NCI-H524 treated with DMSO at 0.1 percent for 48 hours (cell line): ENCODE measurements at places on chromosomes 7 and 10.

- no peak for DNase-seq
Observed at GRCh38 chr10:126350216-126350992, 37.9 kb downstream of the ADAM12 start.

DNA sequence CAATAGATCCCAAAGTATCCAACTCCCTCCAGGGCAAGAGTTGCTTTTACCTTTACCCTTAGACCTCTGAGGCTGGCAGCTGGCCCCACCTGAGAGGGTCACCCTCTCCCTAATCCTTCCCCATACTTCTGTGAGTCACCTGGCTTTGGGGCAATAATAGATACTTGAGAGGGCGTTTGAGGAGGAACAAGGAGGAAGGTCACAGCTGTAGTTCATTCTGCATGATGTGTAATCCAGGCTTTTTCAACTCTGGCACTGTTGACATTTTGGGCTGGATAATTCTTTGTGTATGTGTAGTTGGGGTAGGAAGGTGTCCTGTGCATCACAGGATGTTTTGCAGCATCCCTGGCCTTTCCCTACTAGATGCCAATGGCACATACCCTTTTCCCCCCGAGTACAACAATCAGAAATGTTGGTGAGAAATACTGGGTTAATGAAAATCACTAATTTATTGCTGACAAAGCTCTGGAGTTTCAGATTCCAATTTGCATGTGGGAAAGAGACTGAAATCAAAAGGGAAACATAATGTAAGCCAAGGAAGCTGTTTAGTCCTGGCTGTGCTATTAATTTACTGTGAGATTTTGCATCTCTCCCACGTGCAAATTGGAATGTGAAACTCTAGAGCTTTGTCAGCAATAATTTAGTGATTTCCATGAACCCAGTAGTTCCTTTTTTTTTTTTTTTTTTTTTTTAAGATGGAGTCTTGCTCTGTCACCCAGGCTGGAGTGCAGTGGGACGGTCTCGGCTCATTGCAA, 3.6 kb downstream of the BLVRA start:
- no peak for DNase-seq

- no peak for DNase-seq
Observed at GRCh38 chr7:110962826-110963225, 128.1 kb upstream of the LRRN3 start.

- DNase-seq, result no peak
Observed at GRCh38 chr10:119657725-119658124, 6.5 kb downstream of the BAG3 start.

DNA sequence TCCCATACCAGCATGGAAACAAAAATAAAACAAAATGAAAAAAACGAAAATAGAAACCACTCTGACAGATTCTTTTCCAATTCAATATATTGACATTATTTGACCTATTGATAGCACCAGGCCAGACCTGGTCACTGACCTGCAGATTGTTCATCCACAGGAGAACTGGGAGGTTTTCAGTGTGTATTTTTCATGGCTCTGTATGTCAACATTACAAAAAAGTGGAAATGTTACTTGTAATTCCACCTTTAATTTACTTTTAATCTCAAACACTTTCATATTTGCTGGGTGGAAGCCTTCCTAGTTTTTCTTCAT, 2.9 kb downstream of the HKDC1 start:
- no peak for DNase-seq

GRCh38 chr7:94394437-94395140, at the start of gene COL1A2:
Gene COL1A2, plus strand, starts transcription at chr7:94394895. Its CDS starts 137 bp downstream, at chr7:94395032.
- no peak for DNase-seq

DNA sequence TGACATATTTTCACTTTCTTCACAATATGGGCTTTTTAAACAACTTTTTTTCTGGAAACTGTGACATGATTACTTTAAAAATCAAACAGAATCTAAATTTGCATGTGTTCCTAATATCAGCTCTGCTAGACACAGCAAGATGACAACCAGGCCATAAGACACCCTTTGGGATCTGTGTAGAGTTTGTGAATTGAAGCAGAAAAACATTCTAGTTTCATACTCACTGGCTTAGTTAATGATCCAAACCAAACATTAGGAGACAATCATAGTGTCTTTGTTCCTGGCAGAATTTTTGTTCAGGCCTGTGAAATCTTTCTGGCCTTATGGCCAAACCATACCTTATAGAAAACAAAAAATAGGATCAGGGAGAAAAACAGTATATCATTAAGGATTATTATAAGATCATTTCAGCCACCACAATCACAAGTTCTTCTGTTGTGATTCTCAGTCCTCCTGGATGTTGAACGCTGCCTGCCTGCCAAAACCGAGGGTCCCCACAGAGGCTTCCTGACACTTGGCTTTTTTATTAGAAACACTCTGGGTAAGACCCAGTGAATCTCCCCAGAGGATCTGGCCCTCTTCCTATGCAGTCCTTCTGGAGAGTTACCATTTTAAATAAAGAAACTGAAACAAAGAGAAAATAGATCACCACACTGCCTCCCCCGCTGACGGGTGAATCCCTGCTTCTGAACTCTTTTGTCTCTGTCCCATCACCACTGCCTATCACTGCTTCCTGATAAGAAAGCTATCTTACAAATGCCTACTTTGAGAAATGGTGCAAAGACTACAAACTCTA, 79.2 kb upstream of the PPP1R3C start:
- DNase-seq, result no peak

DNA sequence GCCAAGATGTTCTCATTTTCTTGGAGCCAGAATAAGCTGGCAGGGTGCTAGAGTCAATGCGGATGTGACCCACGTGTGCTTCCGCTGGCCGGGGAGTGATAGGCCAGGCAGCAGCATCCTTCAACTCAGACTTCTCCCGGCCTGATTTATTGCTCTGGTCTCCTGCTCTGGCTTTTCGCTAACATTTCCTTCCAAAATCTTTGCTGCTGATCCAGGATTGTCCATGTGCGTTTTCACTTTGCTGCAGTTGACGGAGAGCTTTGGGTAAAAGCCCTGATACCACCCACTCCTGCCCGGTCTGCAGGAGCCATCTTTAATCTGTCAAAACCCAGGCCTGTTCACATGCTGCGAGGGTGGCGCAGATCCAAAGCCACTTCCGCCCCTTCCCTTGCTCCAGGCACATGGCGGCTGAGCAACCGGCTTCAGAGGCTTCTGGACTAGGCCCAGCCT, 106.8 kb downstream of the CYP26A1 start:
- DNase-seq, result no peak

GRCh38 chr7:43619213-43620012, 36.5 kb downstream of the STK17A start:
- no peak for DNase-seq

GRCh38 chr10:49384268-49384953, 11.5 kb downstream of the DRGX start:
- no peak for DNase-seq

DNA sequence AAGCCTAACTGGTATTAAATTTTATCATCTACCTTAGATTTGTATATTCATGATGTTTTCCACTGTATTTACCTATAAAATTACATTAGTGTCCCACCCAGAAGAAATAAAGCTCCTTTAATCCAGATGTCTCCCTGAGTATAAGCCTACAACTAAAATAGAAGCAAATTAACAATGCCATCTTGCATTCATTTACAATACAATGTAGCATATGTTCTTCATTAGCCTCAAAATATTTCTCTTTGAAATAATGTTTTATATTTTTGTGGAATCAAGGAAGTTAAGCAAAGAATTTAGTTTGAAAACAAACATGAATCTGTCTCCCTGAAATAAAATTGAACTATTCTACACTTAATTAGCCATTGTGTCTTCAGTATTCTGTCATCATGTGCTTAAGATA, 112.3 kb downstream of the CACNA2D1 start:
- peak; percentile 41 for DNase-seq

- peak; percentile 22 for DNase-seq
Observed at GRCh38 chr10:80372675-80373074, 16.1 kb downstream of the DYDC2 start.

DNA sequence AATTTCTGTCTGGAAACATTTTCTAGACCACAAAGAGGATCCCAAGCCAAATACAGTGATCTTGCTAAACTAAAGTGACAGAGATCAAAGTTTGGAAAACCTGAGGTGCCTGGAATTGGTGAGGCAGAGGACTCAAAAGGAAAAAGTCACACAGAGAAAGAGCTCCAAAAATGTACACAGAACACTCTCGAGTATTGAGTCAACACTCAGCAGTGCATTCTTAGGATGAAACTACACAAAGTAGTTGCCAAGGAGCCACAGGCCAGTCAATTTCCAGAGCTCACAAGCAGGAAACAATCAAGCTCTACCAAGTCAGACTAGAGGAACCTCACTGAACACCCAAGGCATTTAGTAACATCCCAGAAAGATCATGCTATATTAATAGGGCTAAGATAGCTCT, 61.3 kb downstream of the MICU1 start:
- DNase-seq, result no peak

- no peak for DNase-seq
Observed at GRCh38 chr10:60312818-60313588, 76.7 kb downstream of the ANK3 start.

- no peak for DNase-seq
Observed at GRCh38 chr7:137704723-137705122, 142.1 kb downstream of the DGKI start.

DNA sequence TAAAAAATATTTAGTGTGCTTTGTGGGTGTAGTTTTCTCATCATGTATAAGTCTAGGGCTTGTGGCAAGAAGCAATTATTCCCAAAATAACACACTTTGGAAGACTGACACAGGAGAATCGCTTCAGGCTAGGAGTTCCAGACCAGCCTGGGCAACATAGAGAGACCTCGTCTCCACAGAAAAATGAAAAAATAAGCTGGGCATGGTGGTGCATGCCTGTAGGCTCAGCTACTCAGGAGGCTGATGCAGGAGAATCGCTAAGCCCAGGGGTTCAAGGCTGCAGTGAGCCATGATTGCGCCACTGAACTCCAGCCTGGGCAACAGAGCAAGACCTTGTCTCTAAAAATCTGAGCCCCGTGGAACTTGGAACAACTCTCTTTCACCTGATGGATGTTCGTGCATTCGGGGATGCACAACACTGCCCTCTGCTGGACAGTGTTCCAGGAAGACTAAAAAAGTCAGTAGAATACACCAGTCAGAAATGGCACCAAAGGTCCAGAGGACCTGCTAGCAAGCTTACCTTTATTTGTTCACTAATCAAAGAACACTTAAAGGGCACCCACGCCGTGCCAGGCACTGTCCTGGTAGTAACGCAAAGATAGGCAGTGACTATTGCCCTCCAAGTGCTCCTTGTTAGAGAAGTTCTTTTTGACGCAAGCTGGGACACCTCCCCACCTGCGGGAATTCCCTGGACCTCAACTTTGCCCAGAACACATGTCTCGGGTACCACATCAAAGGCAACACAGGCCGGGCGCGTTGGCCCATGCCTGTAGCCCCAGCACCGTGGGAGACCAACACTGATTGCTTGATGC, 81.9 kb upstream of the CALN1 start:
- DNase-seq, result no peak

- no peak for DNase-seq
Observed at GRCh38 chr7:43163885-43164284, 51.4 kb downstream of the HECW1 start.

GRCh38 chr10:29534590-29534989, 100.2 kb downstream of the SVIL start:
- no peak for DNase-seq
